ENCODE measurements at places on chromosomes 7 and 10.

GRCh38 chr7:143388491-143389101 is 7.5 kb downstream of the ZYX start:
- DNase-seq = no peak

DNA sequence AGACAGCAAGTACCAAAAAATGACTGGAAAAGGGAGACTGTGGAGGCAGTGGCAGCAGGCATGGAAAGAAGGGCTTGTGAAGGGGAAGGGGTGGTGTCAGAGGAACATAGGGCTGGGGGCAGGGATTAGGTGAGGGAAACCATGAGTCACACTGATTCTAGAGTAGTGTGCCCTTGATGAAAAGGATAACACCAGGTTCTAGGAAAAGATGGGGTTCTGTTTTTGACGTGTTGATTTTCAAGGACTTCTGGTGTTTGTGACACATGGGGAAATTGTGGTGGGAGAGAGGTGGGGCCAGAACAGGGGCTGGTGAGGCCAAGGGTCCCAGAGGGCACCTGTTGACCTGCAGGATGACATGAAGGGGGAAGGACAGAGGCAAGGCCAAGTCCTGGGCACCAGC is 57.1 kb downstream of the FIGNL1 start:
- DNase-seq = no peak

DNA sequence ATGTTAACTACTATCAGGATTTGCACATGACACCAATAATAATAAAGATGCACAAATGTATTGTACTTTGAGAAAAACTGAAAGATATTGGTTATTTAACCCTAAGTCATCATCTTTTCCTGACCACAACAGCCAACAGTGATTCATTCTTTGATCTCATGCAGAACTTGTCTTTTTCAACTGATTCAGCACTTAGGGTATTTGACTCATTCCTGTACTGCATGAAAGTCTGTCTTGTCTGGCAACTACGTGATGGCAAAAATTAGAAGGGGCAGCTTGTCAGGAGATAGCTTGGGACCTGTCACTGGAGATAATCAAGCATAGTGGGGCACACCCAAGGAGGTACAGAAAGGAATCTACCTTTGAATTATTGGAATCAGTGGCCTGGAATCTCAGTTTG is 77.8 kb upstream of the LRRC17 start:
- no peak for DNase-seq

- DNase-seq = no peak
These were observed 329.5 kb downstream of the RNLS start for GRCh38 chr10:88253622-88254021.

DNA sequence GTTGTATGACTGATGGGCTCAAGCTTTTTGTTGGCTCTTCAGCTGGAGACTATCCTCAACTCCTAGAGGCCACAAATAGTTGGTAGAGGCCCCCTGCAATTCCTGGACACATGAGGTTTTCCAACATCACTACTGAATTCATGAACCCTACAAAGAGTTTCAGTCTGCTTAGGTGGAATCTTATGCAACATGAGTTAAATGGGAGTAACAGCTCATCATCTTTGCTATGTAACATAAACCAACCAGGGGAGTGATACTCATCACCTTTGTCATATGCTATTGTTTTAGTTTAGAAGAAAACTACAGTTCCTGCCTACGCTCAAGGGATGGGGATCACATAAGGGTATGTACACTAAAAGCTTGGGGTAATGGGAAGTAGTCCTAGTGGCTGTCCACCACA is 729.4 kb downstream of the SORCS1 start:
- no peak for DNase-seq

- DNase-seq = no peak
These were observed 1140.9 kb downstream of the GATA3 start for GRCh38 chr10:9195385-9195784.
